Hepatic stellate cell (primary cell): ENCODE measurements at places on chromosomes 2 and 18.
A peak's percentile ranks its signal among the peaks of the same experiment; 100 is the strongest.

- DNase-seq: no peak
Observed at GRCh38 chr2:229610872-229611271, 103.5 kb downstream of the DNER start.

DNA sequence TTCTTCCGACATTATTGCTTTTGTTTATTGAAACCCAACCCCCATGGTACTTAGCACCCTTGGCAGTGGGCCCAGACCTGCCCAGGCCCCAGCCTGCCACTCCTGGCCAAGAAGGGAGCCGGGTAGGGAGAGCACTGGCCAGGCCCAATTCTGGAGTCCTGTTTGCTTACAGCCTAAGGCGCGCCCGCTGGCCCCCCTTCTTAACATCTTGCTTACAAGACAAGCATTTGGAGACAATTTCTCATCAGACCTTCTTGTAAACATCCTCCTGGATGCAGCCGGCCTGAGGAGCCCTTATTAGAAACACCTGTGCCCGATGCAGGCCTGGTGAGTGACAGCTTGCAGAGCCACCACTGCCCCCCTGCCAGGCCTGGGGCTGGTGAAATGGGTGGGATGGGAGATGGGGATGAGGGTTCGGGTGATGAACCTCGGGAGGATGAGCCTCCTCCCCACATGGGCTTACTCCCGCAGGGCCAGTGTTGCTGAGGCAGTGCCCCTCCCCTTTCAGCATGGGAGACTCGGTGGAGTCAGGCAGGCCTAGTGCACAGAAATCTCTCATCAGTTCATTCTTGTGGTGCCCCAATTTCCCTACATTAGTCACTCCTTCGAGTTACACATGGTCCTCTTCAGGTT lies 217.5 kb downstream of the CYP26B1 start:
- DNase-seq: no peak

- DNase-seq: no peak
Observed at GRCh38 chr2:62349788-62350187, 153.9 kb downstream of the B3GNT2 start.

DNA sequence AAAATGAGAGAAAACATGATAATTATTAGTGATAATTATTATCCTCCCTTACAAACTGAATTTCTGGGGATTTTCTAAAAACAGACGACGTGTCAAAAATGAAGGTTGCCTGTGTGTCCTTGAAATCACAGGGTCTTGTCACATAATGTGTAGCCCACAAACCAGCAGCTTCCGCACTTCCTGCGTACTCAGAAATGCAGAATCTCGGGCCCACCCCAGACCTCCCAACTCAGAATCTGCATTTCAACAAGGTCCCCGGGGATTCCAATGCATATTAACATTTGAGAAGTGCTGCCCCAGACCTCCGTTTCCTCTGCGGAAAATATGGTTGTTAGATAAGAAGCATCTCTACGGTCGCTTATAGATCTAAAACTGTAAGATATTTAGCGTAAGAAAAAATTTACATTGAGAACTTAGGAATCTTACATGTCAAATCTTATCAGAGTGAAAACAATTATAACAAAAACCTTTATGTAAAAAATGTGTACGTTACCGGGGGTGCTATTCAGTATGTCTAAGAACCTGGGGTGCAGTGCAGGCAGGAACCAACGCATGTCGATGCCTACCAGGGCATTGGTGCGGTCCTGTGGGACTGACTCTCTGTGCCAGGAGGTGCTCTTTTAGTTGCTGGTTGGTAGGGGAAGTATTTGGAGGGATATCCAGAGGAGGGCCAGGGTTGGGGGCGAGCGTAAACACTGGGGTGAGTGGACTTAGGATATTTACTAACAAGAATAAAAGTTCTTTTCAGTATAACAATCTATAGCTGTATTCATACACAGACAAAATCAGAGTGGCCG lies 15.2 kb downstream of the CDKL4 start:
- no peak for DNase-seq

- no peak for DNase-seq
Observed at GRCh38 chr2:70767079-70767698, 811 bp downstream of the ADD2 start.

DNA sequence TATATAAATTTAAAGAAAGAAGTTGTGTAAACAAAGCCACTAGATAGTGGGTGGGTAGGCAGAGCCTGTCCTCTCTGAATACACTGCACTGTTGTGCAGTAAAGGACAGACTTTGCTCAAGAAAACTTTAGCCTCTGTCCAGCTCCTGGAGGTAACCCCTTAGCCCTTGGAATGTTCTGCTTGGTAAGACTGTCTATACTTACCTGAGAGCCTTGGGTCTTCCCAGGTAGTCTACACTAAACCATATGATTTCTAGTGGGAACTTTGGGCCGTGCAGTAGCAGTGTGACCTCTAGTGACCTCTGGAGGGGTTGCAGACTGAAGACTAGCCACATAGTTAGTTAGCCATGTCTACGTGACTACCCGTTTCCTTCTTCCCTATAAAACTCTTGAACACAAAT lies 678.3 kb upstream of the NRXN1 start:
- no peak for DNase-seq

GRCh38 chr2:163692611-163693482 lies 43.0 kb downstream of the FIGN start:
- no peak for DNase-seq

DNA sequence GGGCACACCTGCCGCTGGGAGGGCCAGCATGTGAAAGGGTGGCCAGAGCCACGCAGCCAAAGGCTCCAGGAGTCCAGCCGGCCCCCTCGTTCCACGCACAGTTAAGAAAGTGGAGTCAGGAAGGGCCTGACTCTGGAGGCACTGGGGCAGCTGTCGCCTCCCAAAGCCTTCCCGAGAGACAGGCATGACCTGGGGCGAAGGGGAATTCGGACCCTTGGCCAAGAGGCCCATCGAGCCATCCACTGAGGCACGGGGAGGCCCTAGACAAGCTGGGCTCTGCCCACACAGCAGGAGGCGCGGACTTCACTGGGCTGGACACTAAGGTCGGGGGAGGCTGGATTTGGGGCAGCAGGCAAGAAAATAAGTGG lies 38.5 kb upstream of the SNED1 start:
- DNase-seq: no peak

DNA sequence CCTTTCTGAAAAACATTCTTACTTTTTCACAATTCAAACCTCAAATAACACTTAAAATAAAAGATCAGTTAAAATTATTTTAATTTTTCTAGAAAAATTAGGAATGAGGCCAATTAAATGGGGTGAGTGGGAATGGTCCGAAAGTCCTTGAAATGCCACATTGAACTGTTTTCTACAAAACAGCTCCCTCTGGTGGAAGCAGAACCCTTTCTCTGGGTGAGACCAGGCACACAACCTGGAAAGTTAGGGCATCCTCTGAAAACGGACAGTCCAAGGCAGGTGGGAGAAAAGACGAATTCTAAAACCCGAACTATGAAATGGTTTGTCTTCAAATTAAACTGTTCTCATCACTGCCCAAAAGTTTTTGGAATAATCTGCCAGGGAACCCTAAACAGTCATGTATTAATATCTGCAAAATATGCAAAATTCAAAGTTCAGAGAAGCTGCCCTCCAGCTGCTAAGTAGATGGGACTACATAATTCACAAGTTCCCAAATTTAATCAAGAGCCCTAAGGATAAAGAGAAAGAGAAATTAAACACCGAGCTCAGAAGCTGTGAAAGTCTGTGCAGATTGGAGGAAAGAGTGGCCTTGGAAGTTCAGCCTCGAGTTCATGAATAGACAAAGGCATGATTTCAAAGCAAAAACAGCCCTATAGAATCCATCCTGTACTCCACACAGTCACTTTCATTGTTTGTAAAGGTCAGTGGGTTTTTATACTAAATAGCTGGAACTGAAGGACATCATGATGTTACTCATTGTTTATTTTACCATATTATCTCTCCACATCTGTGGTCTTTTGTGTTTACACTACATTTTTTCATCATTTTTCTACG lies 108.3 kb downstream of the PIEZO2 start:
- DNase-seq: peak; percentile 53

- DNase-seq: no peak
Observed at GRCh38 chr2:234458466-234458865, 38.4 kb downstream of the ARL4C start.

DNA sequence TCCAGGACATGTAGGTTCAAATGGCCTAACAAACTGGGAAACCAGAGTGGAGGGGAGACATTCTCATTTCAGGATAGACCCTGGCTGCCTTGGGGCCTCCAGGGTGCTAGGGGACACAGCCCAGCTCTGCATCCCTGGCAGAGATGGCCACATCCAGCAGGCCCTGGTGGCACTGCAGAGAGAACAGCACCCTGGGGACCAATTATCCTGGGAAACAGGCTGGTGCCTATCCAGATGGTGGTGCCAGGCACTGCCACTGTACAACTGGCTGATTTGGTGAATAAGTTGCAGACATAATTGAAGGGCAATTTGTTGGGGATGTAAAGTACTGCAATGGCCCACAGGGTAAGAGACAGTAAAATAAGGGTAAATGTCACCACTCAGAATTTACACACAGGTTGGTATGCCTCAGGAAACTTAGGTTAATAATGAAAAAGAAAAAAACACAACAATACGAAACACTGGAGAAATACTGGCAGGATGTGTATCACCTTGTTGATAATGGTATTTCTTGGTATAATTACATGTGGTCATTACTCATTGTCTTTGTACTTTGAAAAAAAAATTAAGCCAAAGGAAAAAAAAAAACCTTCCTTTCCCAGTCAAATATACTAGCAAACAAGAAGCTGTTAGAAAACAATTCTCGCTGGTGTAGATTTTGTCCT lies 12.8 kb upstream of the SFTPB start:
- no peak for DNase-seq

GRCh38 chr2:767440-767839 lies 90.2 kb upstream of the TMEM18 start:
- no peak for DNase-seq

DNA sequence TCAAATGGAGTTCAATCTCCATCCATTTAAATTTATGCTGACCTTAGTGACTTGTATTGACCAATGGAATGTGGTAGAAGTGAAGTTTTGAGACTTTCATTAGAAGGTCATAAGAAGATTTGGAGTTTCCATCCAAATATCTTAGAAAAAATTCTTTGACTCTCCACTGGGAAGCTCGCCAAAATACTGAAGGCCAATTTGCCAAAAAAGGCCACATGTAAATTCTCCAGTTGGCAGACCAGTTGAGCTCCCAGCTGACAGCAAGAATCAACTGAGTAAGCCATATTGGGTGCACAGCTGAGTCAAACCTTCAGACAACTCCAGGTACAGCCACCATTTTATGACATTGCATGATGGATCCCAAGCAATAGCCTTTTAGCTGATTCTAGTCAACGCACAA lies 228.3 kb upstream of the SETBP1 start:
- DNase-seq: no peak

DNA sequence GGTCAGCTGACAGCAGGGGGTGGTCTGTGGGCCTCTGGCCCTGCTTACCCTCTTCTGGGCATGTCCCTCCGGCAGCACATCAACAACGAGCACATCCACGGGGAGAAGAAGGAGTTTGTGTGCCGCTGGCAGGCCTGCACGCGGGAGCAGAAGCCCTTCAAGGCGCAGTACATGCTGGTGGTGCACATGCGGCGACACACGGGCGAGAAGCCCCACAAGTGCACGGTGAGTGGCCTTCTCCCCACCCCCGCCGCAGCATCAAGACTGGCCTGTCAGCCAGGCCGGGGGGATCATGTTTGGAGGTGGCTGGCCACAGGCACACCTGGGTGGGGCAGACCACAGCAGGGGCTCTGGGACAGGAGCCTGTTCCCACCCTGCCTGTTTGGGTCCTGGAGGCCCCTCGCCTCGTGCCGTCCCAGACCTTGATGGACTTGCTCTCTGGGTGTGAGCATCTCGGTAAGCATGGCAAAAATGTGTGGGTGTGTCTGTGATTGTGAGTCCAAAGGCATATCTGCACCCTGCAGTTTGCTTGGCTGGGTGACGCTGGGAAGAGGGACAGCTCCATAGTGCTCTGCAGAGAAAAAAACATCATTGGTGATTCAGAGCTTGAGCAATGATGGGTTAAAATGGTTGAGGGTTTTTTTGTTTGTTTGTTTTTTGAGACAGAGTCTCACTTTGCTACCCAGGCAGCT lies 242.8 kb downstream of the GLI2 start:
- DNase-seq: peak; percentile 47

DNA sequence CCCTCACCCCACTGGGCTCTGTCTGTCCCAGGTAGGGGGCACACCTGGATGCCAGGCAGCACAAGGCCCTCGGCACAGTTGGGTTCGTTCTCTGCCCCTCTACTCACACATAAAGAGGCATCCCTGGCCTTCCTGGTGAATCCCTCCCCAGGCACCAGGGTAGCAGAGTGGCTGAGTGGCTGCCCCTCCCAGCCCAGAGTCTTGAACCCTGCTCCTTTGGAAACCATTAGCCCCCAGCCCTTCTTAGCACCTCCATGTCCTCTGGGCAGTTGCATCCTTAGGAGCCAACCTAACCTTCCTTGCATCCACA lies 2.0 kb downstream of the GPC1 start:
- DNase-seq: no peak

DNA sequence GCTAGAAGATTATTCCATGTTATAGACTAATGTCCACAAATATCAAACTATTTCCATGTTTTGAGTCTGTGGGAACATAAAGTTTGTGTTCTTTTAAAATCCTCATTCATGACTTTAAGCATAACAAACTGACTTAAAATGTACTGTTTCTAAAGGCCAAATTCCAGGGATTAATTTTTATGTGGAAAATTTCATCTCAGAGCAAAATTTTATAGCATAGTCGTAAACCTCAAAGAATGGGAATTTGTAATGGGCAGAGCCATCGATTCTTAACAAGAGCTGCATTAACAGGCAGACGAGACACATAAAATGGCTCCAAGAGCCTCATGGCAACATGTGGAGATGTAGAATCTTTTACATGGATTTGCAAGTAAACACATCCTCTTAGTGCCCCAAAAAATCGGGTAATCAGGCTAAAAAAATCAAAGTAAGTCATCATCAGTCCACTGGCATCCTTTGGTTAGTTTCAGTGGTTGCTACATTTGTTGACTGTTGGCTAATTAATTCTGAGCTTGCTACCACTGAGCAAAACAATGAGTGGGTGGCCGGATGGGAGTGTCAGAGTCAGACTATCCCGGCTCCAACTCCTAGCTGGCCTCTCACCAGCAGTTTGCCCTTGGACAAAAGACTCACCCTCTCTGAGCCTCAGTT lies 119.6 kb downstream of the FAM210A start:
- DNase-seq: no peak

DNA sequence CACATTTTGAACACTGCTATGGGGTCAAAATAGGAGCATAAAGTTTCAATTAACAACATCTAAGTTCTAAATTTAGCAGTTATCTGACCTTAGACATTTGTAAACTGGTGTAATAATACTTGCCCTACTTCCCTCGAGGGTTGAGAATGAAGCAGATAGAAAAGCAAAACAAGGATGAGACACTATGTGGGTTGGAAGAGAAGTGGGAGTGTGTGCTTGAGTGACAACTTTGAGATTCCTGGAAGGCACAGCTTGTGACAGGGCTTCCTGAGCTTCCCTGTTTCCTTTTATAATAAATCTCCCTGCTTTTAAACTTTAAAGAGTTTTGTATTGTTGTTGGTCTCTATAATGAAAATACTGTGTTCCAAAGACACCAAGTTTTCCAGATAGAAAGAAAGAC lies 128.6 kb upstream of the CHST9 start:
- no peak for DNase-seq

- no peak for DNase-seq
Observed at GRCh38 chr18:3246635-3247239, 864 bp upstream of the MYL12A start.

GRCh38 chr2:20025065-20025786 lies 12.8 kb upstream of the MATN3 start:
- DNase-seq: no peak
